ENCODE measurements at places on chromosomes 6 and 20. TPM values are rescaled to one million over a fixed set of nuclear protein-coding genes. Genes with fewer than 3 reads are reported as not detected.
A peak's percentile ranks its signal among the peaks of the same experiment; 100 is the strongest.

GRCh38 chr20:25047766-25048165, 10.2 kb downstream of the ACSS1 start:
- DNase-seq = peak; percentile 6

- DNase-seq = no peak
Measured at GRCh38 chr6:149716181-149716963, 1.5 kb downstream of the LATS1 start.

DNA sequence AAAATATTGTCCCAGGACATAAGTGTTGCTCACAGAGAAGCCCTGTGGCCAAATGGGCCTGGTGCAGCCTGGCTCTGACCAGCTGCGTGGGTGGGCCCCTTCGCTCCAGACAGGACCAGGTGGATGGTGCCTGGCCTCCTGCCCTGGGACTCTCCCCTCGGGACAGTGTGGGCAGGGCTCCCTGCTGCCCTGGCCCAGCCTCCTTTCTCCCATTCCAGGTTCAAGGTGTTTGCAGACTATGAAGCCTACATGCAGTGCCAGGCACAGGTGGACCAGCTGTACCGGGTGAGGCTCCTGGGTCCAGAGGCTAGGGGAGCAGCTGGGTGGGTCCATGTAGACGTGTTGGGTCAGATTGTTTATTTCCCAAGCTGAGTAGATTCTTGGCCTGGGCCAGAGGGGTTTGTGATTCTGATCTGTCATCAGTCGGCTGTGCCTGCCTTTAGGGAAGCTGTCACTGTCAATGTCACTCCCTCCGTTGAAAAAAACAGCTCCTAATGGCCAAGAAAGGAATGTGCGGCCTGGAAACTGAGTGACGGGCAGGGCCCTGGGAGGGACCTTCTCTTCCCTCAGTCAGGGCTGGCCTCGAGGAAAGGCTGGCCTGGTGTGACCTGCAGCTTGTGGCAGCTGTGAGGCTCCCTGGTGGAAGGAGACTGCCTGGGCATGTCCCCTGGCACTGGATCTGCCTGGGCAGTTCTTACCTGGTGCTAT, 47.7 kb downstream of the PYGB start:
- peak; percentile 54 for DNase-seq

GRCh38 chr6:137210903-137211302, 8.3 kb downstream of the IFNGR1 start:
- no peak for DNase-seq

CTCFL gene
- not detected for total RNA-seq

- no peak for DNase-seq
Measured at GRCh38 chr20:20070871-20071726, 18.8 kb downstream of the CFAP61 start.

OR10C1 gene
- total RNA-seq = not detected

DNA sequence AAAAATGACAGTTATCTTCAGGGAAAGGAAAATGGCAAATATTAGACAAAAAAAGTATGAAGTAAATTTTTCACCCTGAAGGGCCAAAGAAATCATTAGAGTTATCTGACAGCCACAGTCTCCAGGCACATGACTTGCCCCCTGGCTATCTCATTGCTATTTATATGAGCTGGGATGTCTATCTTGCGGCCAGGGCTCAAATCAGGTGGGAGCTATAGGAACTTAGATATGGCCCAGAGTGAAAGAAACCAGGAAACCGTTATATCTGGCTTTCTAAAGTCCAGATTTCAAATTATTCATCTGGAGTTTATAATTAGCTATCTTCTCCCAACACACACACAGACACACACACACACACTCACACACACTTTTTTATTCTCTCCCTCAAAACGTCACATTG, 135.3 kb upstream of the EEF1E1 start:
- no peak for DNase-seq

MARCKS gene
- total RNA-seq = 79.5 TPM

SIGLEC1 gene
- total RNA-seq = 8.6 TPM

SEL1L2 gene
- total RNA-seq = not detected

GRCh38 chr6:47344022-47344421, 34.3 kb upstream of the TNFRSF21 start:
- peak; percentile 63 for DNase-seq

DNA sequence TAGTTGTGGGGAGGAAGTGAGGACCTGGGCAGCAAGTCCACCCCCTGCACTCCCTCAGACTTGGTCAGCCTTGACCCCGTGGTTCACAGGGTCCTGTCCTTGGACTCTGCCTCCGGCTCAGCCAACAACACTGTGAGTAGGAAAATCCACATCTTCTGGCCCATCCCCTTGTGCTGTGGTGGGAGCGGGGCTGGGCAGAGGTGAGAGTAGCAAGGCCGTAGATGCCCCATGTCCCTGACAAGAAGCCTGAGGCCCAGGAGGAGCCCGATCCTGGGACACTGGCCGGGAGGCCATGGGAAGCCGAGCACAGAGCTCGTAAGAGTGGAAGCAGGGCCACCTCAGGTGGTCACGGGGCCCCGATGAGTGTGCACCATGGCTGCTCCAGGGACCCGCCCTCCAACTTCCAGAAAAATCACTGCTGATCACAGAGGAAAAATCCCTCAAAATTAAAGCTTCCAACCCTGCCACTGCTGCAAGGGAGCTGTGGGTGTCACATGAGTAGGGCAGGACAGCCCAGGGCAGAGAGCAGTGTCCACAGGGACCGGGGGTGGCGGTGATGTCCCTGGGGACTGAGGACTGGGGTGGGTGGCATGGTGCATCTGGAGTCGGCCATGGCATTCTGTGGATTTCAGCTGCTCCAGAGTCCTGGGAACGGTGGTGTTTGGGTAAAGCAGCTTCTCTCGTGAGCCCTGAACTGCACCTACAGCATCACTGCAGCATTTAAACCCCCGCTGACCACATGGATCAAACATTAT, 189.4 kb downstream of the DLL1 start:
- DNase-seq = peak; percentile 2

DNA sequence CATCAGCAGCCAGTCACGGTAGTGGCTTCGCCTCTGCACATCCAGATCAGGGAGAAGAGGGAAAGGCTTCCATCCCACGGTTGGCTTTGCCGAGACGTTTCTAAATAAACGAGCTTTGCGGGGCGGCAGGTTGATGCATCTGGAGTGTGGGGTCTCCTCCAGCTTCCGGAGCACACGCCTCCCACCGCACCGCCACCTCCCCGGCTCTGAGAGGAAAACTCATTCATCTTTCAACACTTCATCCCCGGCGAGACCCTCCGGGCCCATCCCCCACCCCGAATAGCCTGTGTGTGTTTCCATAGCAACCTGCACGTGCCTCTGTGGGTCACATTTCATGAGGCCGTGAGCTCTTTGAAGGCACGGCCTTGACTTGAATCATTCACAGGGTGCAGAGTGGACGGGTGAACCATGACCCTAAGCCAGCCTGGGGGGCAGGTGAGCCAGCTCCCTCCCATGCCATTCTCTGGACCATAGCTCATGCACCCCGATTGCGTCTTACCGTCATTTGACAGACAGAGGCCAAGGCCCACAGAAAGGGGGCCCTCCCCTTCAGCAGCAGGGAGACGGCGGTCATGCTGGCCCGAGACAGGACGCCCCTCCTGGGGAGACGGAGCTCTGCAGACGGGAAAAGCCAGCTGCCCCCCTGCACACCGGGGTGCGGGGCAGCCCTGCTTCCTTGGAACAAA, 16.2 kb upstream of the CHRNA4 start:
- no peak for DNase-seq

DNA sequence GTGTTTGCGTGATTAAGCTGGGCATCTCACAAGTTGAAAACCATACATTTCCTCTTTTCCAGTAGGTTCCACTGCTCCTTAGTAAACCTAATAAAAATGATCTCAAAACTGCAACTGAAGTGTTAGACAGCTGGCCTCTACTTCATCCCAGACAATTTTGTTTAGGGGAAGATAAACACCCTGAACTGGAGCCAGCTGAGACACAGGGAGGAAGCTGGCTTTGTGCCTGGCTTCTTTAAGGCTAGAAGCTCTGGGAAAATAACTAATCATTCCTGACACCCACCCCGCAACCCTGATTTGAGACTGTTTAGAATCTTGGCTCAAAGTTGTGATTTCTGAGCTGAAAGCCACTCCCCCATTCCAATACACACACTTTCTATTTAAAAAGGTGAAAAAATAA, 11.6 kb downstream of the PTPRT start:
- DNase-seq = no peak

SYNJ2 gene
- 35.0 TPM for total RNA-seq

DNA sequence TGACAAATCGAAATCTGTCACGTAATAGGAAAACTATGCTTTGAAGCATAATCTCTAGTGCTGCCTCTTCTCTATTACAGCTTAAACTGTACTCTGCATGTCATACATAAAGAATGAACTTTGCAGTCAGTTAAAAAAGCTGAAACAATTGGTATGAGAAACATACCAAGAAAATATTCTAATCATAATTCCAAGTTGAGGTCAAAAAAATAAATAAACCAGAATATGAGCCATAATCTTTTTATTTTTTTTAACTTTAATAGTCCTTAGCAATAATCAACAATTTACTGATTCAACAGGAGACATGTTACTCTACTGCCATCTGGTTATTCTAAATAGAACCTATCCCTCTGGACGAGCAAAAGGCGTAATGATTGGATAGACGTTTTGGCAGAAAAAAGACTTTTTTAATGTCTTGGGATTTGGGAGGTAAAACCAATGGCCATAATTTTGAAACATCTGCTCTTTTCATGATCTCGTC, 224.4 kb upstream of the FLRT3 start:
- no peak for DNase-seq

ZSWIM1 gene
- total RNA-seq = 17.6 TPM

GRCh38 chr20:23079016-23079351, 7.1 kb downstream of the CD93 start:
- DNase-seq = no peak

DNA sequence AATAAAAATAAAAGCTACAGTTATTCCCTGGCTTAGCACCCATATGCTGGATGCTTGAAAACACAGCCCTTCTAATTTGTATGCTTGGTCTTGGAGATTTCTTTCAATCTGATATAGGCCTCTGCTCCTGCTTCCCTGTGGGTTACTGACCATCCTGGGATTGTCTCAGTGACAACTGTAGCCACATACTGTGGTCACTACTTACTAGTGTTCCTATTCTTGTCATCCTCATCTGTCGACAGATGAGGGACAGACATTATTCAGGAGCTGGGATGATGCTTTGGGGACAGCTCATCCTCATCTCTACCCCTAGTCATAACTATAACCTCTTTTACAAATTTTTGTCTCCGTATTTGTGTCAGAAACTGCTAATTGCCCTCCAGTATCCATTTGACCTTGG, 388.9 kb upstream of the MAP3K7 start:
- DNase-seq = no peak

DNA sequence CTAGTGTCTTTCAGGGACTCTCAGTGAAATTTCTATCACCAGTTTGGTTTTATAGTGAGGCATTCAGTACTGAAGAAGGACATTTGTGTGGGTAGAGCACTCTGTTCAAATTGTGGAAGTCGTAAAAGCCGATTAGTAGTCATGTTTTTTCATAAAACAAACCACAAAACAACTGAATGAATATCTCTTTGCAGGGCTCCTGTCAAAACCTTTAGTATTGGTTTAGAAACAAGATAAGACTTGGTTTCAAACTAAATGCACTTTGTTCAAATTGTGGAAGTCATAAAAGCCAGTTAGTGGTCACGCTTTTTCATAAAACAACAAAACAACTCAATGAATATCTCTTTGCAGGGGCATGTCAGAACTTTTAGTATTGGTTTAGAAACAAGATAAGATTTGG, 23.8 kb downstream of the ADGRF4 start:
- no peak for DNase-seq

DNA sequence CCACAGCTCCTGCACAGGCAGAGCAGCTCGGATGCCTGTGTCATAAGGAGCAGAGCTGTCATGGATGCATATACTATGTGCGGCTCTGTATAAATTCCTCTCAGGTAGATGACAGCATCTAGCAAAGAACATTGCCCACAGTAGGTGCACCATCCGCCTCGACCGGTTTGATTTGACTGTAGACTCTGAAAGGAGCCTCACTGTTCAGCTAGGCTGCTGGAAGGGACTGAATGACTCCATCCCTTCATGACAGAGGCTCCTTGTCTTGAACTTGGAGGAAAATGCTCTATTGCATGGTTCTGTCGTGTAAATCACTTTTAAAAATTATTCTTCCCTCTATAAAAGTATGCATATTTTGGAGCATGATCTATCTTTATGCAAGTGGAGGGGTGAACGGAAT, 128.8 kb upstream of the QKI start:
- DNase-seq = no peak
